ENCODE measurements at places on chromosomes 3 and 15.

DNA sequence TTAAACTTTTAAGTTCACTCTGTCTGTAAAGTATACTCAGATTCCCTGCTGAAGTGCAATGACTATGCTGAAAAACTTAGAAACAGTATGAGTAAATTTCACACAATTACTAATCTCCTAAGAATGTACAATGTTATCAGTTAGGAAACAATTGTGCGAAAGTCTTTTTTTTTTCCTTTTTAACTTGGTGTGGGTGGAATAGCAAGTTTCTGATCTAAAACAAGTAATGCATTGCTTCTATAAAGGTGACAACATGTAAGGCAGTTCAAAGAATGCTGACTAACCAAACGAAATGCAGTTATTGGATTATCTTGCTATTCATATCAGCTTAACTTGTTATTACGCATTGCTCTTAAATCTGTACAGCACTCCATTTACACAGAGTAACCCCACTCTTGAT is 19.3 kb upstream of the SLC12A8 start:
- no peak for DNase-seq

- DNase-seq, result no peak
Observed at GRCh38 chr15:58900631-58901030, 32.8 kb downstream of the SLTM start.

- DNase-seq, result no peak
Observed at GRCh38 chr3:46642971-46643370, 30.6 kb downstream of the FAM240A start.

GRCh38 chr3:149553781-149554451 is 79.4 kb downstream of the TM4SF4 start:
- DNase-seq, result no peak

DNA sequence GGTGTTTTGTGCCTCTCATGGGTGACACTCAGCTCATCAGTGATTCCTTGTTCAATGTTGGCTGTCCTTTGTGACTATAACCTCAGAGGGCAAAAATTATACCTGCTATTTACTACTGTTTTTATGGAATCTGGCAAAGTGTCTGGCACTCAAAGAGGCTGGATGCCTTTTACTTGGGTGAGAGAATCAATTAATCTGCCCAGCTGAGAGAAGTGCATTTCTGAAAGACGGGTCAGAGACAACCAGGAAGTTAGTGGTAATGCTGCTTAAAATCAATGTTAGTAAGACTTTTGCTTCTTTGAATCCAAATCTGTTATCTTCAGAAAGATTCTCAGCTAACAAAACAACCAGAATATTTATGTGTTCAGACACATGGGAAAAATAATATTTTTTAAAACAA is 436.2 kb upstream of the SUCLG2 start:
- DNase-seq, result no peak
